ENCODE measurements at places on chromosomes 16 and 17.

GRCh38 chr17:62663304-62663703 lies 35.8 kb downstream of the MRC2 start:
- no peak for DNase-seq

GRCh38 chr16:4217204-4218131 lies 24.4 kb downstream of the SRL start:
- DNase-seq = no peak

GRCh38 chr16:68711421-68712139 lies 25.5 kb upstream of the CDH1 start:
- peak; percentile 4 for DNase-seq

GRCh38 chr17:2385240-2386210 lies 15.3 kb downstream of the MNT start:
- no peak for DNase-seq

- no peak for DNase-seq
Measured at GRCh38 chr17:32732296-32732642, 144.7 kb downstream of the MYO1D start.

All from stimulated activated CD4-positive, alpha-beta T cell treated with anti-CD3 and anti-CD28 coated beads, Interleukin-1b, Interleukin-23, amount 100 ng/mL, for 24 hours (primary cell).